Midbrain (tissue), 1 donor: ENCODE measurements at places on chromosomes 16 and 17.

- DNase-seq = peak; percentile 69
These were observed at the start of gene FCSK for GRCh38 chr16:70454222-70455034. Gene FCSK (plus strand): TSS chr16:70454595. CDS start chr16:70463191, 8,596 bp downstream.

DNA sequence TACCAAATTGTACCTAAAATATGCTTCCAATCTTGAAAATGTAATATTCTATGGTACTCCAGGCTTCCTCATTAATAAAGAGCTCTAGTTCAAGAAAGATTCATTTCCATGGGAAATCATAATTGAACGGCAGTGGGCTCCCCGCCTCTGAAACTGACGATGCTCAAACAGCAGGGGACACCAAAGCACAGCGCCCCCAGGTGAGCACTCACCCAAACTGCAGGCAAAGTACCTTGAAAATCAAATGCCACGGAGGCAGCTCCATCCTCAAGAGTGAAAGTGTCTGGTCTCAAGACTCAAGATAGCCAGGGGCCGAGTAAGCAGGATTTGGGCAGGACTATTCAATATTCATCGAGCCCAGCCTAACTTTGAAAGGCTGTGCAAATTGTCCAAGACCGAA lies 217.4 kb upstream of the TNRC6C start:
- no peak for DNase-seq

DNA sequence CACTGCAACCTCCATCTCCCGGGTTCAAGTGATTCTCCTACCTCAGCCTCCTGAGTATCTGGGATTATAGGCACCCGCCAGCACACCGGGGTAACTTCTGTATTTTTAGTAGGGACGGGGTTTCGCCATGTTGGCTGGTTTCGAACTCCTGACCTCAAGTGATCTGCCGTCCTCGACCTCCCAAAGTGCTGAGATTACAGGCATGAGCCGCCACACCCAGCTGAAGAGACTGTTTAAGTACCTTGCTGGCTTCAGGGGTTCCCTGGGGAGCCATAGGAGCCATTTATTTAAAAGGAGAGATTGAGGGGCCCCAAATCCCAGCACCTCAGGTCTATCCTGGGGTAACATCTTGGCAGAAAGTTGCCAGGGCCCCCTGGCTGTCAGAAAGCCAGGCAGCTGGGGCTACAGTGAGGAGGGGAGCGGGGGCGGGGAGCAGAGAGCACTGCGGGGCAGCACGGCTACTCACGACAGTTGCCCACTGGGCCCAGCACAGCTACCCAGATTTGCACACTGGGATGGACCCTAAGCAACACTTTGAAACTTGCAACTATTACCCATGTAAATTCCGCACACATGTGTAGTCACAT lies 1.6 kb downstream of the SNAI3 start:
- DNase-seq = no peak

- no peak for DNase-seq
These were observed 4.3 kb upstream of the CPSF4L start for GRCh38 chr17:73265646-73266640.

GRCh38 chr16:80029761-80030481 lies 429.4 kb upstream of the MAF start:
- no peak for DNase-seq
